ENCODE measurements at places on chromosomes 1 and 21.

- no peak for DNase-seq
- H3K4me3 ChIP-seq, result no peak overlapping the region
- no peaks in the 10 kb centered on the region for H3K27me3 ChIP-seq
- H3K27ac ChIP-seq, result no peak overlapping the region
- no peaks in the 10 kb centered on the region for H3K36me3 ChIP-seq
These were observed 40.8 kb upstream of the C1orf174 start for GRCh38 chr1:3940754-3941345.

GRCh38 chr1:154445040-154445472, 39.9 kb downstream of the IL6R start:
- H3K27me3 ChIP-seq, result no peaks in the 10 kb centered on the region
- no peak overlapping the region for H3K4me3 ChIP-seq
- no peaks in the 10 kb centered on the region for H3K4me1 ChIP-seq
- no peak overlapping the region for H3K27ac ChIP-seq
- peaks cover 16% of the 10 kb centered on the region for H3K36me3 ChIP-seq
- DNase-seq, result no peak

DNA sequence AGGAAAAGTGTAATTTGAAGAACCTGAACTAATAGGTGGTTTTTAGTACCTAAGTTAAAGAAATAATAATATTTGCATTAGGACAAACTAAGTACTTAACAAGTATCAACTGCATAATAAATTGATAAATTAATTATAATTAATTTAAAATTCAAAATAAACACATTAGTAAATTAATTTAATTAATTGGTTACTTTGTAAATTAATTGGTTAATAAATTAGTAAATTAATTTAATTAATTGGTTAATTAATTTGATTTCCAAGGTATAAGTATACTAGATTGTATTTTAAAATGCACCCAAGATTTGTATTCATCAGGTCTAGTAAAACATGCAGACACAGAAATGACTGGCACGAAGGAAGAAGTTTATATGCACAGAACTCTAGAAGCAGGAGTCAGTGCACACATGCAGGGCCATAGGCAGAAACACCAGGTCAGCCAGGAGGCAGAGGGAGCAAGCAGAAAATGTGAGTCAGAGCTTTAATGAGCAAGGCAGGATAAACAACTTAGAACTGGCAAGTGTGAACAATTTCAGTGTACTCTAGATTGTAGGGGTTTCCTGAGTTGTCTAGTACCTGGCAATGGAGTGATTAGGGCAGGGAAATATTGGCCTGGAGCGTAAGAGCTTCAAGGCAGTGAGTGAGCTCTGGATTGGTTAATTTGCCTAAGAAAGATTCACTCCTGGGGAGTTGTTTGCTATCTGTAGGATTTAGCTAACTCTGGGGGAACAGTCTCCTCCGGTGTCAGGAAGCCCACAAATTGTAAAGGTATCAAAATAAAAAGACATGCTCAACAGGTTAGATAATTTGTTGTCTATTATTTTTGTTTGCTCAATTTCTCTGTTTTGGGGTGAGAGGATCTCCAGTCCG, 665.7 kb downstream of the MRPL39 start:
- DNase-seq, result no peak
- no peak overlapping the region for H3K4me3 ChIP-seq
- no peaks in the 10 kb centered on the region for H3K36me3 ChIP-seq
- H3K4me1 ChIP-seq, result no peaks in the 10 kb centered on the region
- no peaks in the 10 kb centered on the region for H3K27me3 ChIP-seq

DNA sequence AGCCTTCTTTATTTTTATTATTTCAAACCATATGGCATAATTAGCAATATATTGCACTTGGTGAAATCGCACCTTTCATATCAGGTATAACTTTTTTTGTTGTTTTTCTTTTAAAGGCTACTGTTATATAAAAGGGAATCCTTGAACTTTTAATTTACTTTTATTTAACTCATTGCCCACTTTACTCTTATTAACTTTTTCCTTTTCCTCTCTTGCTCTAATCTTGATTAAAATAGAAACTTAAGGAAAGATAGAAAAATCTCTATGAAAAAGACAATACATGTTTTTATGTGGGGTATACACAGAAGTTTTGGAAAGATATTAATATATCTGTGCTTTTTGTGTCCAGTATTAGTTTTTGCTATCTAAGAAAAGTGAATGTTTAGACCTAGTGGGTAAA, 805.8 kb downstream of the USP25 start:
- H3K36me3 ChIP-seq, result no peaks in the 10 kb centered on the region
- DNase-seq, result no peak
- peak overlapping the region; percentile 84 for H3K27ac ChIP-seq
- peak overlapping the region; percentile 36 for H3K4me3 ChIP-seq

DNA sequence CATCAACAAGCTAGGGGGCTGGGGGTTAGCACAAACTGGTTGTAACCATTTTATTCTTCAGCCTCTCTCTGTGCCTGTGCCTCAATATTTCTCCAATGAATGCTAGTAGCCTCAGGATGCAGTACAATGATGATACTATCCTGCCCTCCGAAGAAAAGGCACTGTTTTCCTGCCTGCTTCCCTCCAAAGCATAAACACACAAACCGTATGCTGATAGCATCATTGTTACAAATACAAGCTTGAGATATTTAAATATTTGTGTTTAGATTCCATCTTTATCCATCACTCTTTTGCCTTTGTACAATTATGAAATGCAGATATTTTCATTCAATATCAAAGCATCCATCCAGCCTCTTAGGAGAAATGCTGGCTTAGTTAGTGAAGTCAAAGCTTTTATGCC, 404.8 kb downstream of the DUSP10 start:
- no peaks in the 10 kb centered on the region for H3K36me3 ChIP-seq
- H3K4me1 ChIP-seq, result peaks cover 6% of the 10 kb centered on the region
- H3K27me3 ChIP-seq, result no peaks in the 10 kb centered on the region

- H3K27ac ChIP-seq, result peak overlapping the region; percentile 74
- peaks cover 36% of the 10 kb centered on the region for H3K36me3 ChIP-seq
- H3K4me3 ChIP-seq, result peak overlapping the region; percentile 61
- H3K4me1 ChIP-seq, result peaks cover 9% of the 10 kb centered on the region
- DNase-seq, result no peak
These were observed 637 bp downstream of the LYPLA2 start for GRCh38 chr1:23791516-23792047.

DNA sequence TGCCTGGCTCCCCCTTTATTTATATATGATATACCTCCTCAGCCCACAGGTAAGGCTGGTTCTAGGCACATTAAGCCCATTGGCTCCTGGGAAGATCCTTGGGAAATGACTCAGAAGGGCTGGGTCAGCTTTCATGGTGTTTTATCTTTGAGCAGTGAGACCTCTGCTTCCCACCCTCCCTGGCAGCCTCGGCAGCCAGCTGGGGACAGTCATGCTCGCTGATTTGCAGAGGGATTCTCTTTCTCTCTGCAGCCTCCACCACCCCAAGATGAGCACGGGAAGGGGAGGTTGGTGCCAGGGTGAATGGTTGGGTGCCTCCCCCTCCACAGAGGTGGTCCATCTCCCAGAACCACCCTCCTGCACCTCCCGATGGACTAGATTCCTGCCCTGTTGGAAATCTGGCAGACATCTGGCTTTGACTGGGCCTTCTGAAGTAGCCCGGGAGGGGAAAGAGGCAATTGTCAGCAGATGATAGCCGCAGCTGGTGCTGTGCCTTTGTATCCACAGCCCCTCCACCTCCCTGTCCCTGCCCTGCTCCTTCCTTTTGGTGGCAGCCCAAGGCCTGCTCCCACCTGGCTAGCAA, 24.6 kb downstream of the IER5 start:
- DNase-seq, result no peak
- no peak overlapping the region for H3K4me3 ChIP-seq
- no peaks in the 10 kb centered on the region for H3K27me3 ChIP-seq
- no peaks in the 10 kb centered on the region for H3K36me3 ChIP-seq

- no peak overlapping the region for H3K4me3 ChIP-seq
- DNase-seq, result no peak
- H3K27ac ChIP-seq, result no peak overlapping the region
- H3K36me3 ChIP-seq, result no peaks in the 10 kb centered on the region
These were observed 47.1 kb upstream of the ATP1A1 start for GRCh38 chr1:116325922-116326321.

DNA sequence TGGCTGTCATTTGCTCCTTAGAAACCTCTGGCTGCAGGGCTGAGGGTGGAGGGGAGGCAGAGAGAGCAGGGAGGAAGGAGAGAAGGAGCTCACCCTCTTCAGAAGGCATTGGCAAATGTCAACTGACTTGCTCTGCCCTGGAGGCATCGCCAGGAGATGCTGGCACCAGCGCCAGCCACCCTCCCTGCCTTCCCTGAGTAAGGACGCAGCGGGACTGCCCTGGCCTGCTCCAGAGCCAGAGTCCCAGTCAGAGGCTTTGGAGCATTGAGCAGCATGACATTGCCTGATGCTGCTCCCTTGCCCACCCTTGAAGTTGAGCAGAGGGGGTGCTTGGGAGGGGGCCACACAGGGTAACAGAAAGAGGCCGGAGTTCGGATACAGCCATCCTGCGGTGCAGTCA, 62.3 kb downstream of the DISP3 start:
- DNase-seq, result no peak
- H3K27ac ChIP-seq, result no peak overlapping the region
- no peak overlapping the region for H3K4me3 ChIP-seq
- no peaks in the 10 kb centered on the region for H3K27me3 ChIP-seq

DNA sequence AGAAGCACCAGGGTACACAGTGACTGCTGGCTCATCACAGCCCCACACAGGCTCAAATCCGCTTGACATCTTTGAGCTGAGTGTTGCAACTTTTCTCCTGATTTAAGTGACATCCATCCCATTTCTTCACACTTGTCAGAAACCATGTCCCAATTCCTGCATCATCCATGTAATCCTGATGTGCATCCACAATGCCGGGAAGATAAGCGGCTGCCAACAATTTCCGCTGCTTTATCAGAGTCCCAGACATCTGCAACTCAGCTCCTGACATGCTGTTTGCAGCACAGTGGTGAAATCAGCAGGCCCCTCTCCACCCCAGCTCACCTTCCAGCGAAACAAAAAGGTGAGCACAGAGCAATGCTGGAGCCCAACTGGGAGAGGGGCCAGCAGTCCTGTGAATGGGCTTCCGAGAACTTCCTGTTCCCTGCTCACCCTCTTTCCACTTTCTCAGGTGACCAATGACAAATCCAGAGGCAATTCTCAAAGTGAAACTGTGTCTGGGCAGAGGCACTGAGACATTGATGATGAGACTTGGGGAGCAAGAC, 581.0 kb downstream of the AJAP1 start:
- H3K4me1 ChIP-seq, result no peaks in the 10 kb centered on the region
- H3K36me3 ChIP-seq, result no peaks in the 10 kb centered on the region
- H3K4me3 ChIP-seq, result no peak overlapping the region
- no peak for DNase-seq
- H3K27ac ChIP-seq, result no peak overlapping the region

- no peak overlapping the region for H3K4me3 ChIP-seq
- no peaks in the 10 kb centered on the region for H3K36me3 ChIP-seq
- no peak overlapping the region for H3K27ac ChIP-seq
- no peak for DNase-seq
These were observed 1183.2 kb upstream of the B3GALT2 start for GRCh38 chr1:194369622-194370021.

- H3K36me3 ChIP-seq, result peaks cover 49% of the 10 kb centered on the region
- H3K27ac ChIP-seq, result peak overlapping the region; percentile 95
- no peaks in the 10 kb centered on the region for H3K27me3 ChIP-seq
- no peak for DNase-seq
- peak overlapping the region; percentile 73 for H3K4me3 ChIP-seq
These were observed 4.3 kb downstream of the ATP8B2 start for GRCh38 chr1:154329551-154330131.

DNA sequence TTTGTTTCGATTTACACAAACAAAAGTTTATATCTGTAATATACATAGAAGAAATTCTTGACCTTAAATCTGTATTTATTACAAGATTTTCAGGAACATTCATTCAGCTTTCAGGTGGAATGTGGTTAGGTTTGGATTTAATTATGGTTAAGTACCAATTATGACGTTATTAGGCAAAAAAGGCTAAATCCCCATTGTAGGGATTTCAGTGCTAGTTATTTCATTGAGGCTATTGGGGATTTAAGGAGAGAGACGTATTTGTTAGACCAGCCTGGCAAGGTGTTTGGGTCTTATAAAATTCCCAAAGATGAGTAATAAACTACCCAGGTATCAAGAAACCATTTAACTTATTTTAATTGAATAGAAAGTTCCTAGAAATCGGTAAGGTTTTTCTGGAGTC, 26.0 kb downstream of the PRKAA2 start:
- no peaks in the 10 kb centered on the region for H3K4me1 ChIP-seq
- H3K27me3 ChIP-seq, result no peaks in the 10 kb centered on the region
- H3K27ac ChIP-seq, result no peak overlapping the region

DNA sequence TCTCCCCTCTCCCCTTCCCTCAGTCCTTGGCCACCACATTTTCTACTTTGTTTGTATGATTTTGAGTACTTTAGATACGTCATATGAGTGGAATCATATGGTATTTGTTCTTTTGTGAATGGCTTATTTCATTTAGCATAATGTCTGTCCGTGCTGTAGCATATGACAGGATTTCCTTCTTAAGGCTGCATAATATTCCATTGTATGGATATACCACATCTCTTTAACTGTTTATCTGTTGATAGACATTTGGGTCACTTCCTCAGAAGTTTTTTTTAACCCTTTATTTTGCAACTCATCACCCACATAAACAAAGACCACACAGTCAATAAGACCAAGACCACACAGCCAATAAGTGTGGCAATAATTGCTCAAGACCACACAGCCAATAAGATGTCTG, 24.9 kb downstream of the FAM163A start:
- H3K27ac ChIP-seq, result no peak overlapping the region
- H3K4me3 ChIP-seq, result no peak overlapping the region
- DNase-seq, result no peak

- H3K4me1 ChIP-seq, result no peaks in the 10 kb centered on the region
- no peak overlapping the region for H3K4me3 ChIP-seq
- no peak overlapping the region for H3K27ac ChIP-seq
- DNase-seq, result no peak
- H3K36me3 ChIP-seq, result no peaks in the 10 kb centered on the region
- H3K27me3 ChIP-seq, result no peaks in the 10 kb centered on the region
These were observed 222.6 kb downstream of the DNAH14 start for GRCh38 chr1:225152061-225152460.

GRCh38 chr1:200328379-200328778, 81.5 kb downstream of the ZNF281 start:
- no peaks in the 10 kb centered on the region for H3K4me1 ChIP-seq
- DNase-seq, result no peak
- no peak overlapping the region for H3K4me3 ChIP-seq
- H3K36me3 ChIP-seq, result no peaks in the 10 kb centered on the region
- no peak overlapping the region for H3K27ac ChIP-seq

- H3K4me1 ChIP-seq, result no peaks in the 10 kb centered on the region
- no peaks in the 10 kb centered on the region for H3K27me3 ChIP-seq
- no peak overlapping the region for H3K4me3 ChIP-seq
- no peak overlapping the region for H3K27ac ChIP-seq
These were observed 26.3 kb downstream of the PRDX6 start for GRCh38 chr1:173503391-173503790.
